ENCODE measurements at places on chromosomes 7 and 10. TPM values are rescaled to one million over a fixed set of nuclear protein-coding genes. Genes with fewer than 3 reads are reported as not detected.

GRCh38 chr10:17214526-17214925 lies 13.1 kb upstream of the TRDMT1 start:
- no peak for DNase-seq

DNA sequence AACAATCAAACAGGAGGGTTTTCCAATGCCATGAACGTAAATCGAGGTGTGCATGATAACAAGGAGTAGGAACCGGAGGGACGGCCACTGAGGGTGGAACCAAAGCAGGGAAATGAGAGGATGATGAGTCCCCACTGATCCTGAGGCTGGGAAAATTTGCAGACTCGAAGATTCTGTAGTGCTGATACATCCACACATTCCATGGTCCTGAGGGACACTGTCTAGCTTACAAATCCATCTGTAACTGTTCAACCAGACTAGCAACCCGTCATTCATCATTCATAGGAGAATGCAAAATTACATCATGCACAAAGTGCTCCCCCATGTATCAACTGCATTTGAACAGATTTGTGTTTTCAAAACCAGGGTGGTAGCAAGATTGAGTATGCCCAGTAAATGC lies 189.7 kb downstream of the PTPRN2 start:
- DNase-seq: no peak

DNA sequence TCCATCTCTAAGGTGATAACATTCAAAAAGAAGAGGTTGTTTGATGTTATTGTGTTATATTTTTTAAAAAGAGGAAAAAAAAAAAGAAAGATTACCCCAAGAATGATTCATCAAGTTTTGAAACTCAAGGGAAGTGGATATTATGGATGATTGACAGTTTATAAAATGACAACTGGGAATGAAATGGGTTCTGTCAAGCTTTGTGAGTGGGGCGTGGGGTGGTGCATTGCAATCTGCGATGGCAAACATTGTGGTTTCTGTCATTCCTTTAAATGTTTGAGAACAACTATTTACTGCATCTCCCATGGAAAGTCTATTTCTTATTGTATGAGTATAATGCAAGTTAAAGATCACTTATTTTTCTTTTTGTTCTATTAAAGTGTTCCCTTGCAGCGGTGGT lies 297.0 kb downstream of the CCDC3 start:
- no peak for DNase-seq

DNA sequence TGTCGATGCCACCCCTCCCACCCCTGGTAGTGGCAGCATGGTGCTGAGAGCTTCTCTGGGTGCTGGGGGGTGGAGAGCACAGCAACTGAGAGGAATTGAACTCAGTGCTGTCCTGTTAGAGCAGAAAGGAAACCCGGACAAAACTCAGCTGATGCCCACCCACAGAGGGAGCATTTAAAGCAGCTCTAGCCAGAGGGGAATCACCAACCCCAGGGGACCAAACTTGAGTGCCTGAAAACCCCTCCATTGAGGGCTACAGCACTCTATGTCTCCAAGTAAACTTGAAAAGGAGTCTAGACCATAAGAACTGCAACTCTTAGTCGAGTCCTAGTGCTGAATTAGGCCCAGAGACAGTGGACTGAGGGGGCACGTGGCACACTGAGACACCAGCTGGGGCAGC lies 16.8 kb upstream of the FOXI2 start:
- no peak for DNase-seq

ADRA2A gene
- not detected for polyA plus RNA-seq

DNA sequence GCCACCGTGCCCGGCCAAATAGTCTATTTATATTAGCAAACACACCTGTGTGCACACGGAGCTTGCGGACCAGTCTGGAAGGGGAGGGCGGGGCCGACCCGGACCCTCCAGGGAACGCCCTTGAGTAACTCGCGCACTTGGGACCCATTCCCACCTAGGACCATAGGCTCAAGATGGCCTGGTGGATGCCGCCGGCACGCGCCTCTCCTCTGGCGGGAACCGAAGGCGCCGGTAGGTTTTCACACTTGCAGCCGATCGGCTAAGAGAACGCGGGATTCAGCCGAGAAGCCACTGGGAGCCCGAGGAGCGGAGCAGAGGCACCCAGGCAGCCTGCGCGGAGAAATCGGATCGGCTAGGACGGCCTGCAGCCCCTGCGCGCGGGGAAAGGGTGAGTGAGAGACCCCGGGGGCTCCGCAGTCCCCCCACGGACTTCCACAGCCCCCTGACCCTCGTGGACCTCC lies 18.9 kb downstream of the IFT22 start:
- DNase-seq: no peak

- DNase-seq: no peak
Observed at GRCh38 chr10:116947841-116948529, 57.0 kb downstream of the SHTN1 start.

- DNase-seq: no peak
Observed at GRCh38 chr7:152106990-152107389, 81.5 kb downstream of the GALNT11 start.

Data from CD4-positive, CD25-positive, alpha-beta regulatory T cell (primary cell).